ENCODE measurements at places on chromosomes 7 and 10.

DNA sequence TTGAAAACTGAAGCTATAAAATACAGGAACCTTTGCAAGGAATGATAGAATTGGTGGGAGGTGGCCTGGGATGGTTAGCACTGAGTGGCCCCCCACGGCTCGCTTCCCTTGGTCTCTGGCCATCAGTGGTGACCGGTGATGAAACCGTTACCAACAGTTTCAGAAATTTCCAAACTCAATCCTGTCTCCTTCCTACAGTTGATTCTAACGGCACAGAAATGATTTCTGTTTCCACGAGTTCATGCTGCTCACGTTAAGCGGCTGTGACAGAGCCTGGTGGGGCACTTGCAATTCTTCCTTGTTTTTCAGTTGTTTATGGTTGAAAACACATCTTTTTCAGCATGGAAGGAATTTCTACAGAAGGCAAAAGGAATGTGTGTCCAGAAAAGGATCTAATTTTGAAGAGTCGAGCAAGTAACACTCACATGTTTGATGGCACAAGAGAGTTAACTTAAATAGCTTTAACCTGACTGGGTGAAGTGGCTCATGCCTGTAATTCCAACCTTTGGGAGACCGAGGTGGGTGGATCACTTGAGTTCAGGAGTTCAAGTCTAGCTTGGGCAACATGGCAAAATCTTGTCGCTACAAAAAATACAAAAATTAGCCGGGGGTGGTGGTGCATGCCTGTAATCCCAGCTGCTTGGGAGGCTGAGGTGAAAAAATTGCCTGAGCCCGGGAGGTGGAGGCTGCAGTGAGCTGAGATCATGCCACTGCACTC is 100.1 kb downstream of the DNAJB6 start:
- no peak for DNase-seq

GRCh38 chr7:156842740-156843140 is 50.2 kb downstream of the LMBR1 start:
- no peak for DNase-seq

DNA sequence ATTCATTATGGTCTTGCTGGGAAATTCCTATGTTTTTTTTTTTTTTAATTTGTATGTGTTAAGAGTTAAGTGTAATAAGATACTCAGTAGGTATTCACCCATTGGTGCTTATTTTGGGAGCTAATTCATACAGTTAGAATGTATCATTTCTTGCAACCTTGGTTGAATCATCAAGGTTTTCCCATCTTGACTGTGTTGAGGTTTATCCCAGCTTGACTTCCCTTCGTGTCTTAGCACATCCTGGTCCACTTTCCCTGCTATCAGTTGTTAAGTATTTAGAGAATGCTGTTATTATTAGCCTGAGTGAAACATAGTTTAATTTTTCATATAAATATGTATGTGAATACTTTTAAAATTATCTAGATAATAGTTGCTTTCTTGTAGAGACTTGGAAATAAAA is 20.8 kb downstream of the RALA start:
- no peak for DNase-seq

GRCh38 chr7:26532471-26532870 is 240.8 kb downstream of the SNX10 start:
- no peak for DNase-seq

DNA sequence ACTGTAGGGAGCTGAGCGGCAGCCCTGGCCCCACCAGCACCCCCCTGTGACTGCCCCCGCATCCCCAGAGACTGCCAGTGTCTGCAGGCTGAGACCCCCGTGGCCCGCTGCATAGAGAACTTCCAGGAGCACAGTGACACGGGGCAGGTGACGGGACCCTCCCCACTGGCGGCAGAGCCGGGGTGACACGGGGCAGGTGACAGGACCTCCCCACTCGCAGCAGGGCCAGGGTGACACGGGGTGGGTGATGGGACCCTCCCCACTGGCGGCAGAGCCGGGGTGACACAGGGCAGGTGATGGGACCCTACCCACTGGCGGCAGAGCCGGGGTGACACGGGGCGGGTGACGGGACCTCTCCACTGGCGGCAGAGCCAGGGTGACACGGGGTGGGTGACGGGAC is 2.3 kb downstream of the GPER1 start:
- no peak for DNase-seq

- DNase-seq, result no peak
These were observed 52.2 kb downstream of the EMX2 start for GRCh38 chr10:117594722-117595121.

DNA sequence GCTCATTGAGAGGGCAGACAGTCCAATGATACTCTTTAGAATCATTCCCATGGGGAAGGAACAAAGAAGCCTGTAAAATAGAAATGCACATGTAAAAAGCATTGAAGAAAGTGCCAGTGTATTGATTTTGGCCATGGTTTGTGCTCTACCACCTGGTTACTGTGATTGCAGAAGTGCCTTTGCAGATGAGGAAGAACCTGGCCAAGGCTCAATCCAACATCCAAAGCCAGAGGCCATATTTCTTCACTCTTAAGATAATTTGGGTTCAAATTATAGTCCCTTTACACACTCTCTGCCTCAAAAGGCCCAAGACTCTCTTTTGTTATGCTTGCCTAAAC is 122.1 kb downstream of the EGFR start:
- no peak for DNase-seq

GRCh38 chr10:23368816-23369640 is 24.4 kb upstream of the C10orf67 start:
- no peak for DNase-seq

GRCh38 chr10:100579261-100580090 is 43.7 kb downstream of the HIF1AN start:
- DNase-seq, result no peak

DNA sequence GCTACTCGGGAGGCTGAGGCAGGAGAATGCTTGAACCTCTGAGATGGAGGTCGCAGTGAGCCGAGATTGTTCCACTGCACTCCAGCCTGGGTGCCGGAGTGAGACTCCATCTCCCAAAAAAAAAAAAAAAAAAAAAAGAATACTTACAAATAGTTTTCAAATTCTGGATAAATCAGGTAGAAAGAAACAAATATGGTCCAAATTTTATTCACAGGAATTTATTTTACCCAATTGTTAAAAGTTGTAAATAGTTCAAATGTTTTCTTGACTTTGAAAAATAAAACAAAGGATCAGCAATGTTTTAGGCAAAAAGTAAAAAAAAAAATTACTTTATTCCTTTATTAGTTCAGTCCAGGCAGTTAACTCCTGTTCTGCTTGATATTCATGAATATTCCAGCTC is 172.9 kb upstream of the NAMPT start:
- no peak for DNase-seq

- DNase-seq, result no peak
These were observed 209.2 kb upstream of the FAM3C start for GRCh38 chr7:121605317-121605680.

DNA sequence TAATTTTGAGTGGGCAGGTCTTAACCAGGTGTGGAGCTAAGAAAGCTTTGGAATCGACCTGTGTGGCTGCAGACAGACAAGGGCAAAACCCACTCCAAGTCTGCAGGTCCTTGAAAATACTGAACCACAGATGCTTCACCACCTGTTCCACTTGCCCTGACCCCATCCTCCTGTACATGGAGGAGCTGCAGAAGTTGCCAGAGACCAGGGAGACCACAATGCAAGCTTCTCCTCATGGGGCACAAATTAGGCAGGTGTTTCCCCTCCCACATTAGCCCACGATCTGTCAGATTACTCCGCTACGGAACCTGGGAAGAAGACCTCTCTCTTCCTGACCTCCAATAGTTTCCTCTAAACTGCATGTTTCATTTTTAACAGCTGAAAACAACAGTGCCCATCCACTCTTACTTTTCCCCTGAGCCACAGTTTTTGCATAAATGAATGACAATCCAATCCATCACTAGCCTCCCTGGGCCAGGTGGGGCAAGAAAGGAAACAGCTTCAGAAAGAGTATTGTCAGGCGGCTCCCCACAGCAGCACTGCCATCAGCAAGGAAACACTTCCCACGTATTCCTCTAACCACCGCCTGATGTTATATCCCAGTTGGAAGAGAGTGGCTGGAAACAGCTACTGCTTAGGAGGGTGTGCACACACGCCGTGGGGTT is 141.6 kb downstream of the PRKAG2 start:
- no peak for DNase-seq

GRCh38 chr7:121271916-121272315 is 56.9 kb upstream of the WNT16 start:
- no peak for DNase-seq

GRCh38 chr7:27148031-27148755 is 619 bp upstream of the HOXA6 start:
- DNase-seq, result no peak

DNA sequence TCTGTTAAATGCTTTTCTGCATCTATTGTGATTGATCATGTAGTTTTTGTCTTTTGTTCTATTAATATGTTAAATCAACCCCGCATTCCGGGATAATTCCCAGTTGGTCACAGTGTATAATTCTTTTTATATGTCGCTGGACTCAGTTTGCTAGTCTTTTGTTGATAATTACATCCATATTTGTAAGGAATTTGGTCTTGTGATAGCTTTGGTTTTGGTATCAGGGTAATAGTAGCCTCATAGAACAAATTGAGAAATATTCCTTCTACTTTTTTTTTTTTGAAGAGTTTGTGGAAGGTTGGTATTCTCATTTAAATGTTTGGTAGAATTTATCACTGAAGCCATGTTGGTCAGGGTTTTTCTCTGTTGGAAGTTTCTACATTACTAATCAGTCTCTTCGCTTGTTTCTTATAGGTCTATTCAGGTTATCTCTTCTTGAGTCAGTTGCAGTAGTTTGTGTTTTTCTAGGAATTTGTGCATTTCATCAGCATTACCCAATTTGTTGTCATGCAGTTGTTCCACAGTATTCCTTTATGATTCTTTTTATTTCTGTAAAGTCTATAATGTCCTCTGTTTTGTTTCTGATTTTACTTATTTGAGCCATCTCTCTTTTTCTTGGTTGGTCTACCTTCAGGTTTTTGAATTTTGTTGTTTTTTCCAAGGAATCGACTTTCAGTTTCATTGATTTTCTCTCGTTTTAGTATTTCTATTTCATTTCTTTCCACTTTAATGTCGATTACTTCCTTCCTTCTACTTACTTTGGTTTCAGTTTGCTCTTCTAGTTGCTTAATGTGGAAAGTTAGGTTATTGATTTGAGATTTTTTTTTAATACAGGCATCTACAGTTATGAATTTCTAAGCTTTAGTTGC is 64.6 kb upstream of the GJD4 start:
- no peak for DNase-seq

DNA sequence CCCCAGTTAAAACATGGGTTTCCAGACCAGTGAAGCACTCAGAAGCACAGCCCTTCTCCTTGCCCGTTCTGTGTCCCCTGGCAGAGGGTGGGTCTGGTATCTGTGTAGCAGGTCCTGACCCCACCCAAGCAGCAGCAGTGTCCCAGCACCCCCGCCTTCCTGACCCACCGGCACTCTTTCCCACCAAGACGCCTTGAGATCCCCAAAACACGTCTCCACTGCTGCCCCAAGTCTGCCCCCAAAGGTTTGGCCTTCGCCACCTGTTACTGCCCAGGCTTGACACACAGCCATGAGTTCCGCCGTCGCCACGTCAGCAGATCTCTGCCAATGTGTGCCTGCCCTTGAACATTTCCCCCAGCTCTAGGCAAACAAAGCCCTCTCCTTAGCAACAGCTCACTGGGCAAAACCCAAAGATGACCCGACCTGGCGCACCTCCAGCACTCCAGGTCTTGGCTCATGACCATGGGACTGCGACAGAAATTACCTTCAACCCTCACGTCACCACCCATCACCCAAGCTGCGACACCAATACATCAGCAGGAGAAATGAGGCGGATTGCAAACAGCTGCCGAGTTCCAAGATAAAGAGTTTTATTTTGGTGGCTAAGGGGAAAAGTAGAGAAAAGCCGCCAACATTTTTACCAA is 75.6 kb downstream of the CTBP2 start:
- no peak for DNase-seq

DNA sequence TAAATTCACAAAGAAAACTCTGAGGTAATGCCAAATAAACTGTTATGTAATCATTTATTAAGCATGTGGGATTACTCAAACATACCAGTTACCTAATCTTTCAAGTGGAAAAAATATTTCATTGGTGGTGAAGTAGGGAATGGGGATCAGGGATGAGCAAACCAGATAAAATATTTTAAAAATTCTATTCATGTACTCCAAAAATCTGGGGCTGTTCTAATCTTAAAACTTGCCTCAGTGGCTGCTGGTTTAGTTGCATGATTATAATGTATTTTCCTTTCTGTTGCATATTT is 19.5 kb downstream of the LMOD2 start:
- DNase-seq, result no peak

- no peak for DNase-seq
These were observed 14.8 kb downstream of the SLIT1 start for GRCh38 chr10:97171001-97171400.

- no peak for DNase-seq
These were observed 362.8 kb downstream of the HGF start for GRCh38 chr7:81407094-81407493.

- DNase-seq, result no peak
These were observed 85.8 kb downstream of the CALD1 start for GRCh38 chr7:134865001-134865845.

DNA sequence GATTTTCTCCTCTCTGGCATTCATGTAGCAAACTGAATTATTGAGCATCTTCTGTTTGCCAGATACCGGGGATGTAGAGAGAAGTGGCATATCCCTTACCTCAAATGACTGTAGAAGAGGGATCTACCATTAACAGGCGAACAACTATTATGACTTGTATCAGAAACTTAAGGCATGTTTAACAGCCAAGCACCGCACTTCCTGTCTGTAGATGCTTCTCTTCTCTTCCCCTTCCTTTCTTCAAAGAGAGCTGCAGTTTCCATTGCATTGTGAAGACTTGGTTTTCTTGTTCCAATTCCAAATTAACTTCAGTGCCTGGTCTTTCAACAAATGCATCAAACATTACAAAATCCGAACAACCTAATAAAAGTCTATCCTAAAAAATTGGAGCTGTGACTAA is 49.3 kb downstream of the LRRC4 start:
- no peak for DNase-seq

DNA sequence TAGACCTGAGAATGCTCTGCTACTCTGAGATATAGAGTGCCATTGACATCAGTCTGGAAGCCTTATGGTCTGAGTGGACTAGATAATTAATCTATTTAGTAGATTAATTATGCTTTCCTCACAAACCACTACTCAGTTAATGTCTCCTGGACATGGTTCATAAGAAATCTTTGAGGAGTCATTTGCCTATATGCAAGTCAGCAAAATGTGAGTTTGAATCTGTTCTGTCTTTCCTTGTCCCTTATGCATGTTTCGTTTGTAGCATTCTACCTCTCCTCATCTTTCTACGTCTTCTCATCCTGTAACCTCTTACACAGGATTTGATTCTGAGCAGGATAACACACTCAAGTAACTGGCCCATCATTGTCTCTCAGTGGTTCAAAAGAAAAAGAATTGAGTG is 735.4 kb upstream of the LRRTM3 start:
- DNase-seq, result no peak

GRCh38 chr10:134247-135131 is 766 bp upstream of the ZMYND11 start:
- no peak for DNase-seq

- no peak for DNase-seq
These were observed 78.1 kb upstream of the TBX20 start for GRCh38 chr7:35331730-35332678.

DNA sequence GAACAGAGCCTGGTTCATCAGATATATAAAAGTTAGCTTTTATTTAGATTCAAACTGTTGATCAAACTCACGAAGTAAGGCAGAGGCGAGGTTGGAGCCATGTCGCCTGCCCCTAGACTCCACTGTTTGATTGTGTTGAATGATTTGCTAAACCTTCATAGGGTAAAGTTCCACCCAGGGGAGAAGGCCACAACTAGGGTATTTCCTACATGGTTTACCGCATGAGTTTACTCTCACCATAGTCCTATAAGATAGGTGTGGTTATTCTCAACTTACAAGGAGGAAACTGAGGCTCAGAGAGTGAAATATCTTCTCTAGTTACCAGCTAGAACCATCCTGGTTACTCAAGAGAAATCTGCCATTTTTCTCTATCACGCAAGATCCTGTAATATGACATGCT is 31.8 kb downstream of the ARHGAP22 start:
- no peak for DNase-seq
